ENCODE measurements at places on chromosomes 3 and 15.
A peak's percentile ranks its signal among the peaks of the same experiment; 100 is the strongest.

DNA sequence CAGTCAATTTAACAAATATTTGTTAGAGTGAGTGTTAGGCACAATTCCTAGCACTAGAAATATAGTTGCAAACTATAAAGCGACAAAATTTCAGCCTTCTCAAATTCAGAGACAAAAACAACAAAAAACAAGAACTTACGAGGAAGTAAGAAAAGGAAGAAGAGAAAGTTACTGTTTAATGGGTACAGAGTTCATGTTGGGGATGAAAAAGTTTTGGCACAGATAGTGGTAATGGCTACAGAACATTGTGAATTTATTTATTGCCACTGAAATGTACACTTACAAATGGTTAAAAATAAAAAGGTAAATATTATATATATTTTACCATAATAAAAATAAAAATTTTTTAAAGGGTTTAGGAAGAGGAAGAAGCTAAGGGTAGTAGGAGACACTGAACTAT, 21.3 kb downstream of the CCDC14 start:
- DNase-seq = no peak

DNA sequence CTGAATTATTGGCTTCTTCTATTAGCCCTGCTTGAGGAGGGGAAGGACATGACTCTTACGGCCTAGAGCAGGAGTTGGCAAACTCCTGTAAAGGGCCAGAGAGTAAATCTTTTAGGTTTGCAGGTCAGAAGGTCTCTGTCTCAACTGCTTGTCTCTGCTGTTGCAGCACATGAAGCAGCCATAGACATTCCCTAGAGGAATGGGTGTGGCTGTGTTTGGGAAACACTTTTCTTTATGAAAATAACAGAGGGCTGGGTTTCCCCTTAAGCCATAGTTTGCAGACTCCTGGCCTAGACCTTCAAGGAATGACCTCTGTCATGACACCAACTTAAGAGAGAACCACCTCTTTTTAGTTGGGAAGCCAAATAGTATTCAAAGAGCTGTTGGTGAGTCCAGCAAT, 10.3 kb downstream of the TRAK1 start:
- no peak for DNase-seq

DNA sequence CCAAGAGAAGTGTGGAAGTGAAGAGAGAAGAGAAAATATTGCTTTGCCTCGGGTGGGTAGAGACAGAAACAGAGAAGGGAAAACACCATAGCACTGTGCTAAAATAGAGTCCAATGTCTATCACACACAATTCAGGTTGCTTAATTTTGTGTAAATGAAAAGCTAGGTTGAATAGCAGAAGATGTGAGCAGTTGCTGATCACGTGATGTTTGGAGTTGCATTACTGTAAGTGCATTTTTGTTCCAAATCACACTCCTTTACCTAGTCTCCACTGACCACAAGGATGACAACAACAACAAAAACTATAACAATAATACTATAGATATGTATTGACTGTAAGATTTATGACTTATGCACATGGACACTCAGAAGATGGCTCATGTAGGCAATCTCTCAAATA, 683.2 kb downstream of the AGBL1 start:
- DNase-seq = no peak

DNA sequence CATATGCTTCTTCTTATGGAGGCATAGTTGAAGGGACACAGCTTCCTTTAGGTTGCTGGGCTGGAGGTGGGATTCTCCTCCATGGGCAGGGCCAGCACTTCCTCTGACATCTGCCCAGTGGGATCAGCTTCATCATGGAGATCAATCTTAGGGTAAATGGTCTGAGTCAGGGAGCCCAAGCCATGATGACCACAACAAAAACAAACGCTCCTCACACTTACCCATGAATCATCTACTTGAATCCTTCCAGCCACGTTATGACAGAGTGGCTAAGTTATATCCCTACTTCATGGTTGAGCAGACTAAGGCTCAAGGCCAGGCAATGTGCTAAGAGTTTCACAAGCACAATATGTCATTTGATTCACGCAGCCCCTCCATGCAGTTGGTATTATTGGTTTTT, 87.2 kb upstream of the NMNAT3 start:
- no peak for DNase-seq

DNA sequence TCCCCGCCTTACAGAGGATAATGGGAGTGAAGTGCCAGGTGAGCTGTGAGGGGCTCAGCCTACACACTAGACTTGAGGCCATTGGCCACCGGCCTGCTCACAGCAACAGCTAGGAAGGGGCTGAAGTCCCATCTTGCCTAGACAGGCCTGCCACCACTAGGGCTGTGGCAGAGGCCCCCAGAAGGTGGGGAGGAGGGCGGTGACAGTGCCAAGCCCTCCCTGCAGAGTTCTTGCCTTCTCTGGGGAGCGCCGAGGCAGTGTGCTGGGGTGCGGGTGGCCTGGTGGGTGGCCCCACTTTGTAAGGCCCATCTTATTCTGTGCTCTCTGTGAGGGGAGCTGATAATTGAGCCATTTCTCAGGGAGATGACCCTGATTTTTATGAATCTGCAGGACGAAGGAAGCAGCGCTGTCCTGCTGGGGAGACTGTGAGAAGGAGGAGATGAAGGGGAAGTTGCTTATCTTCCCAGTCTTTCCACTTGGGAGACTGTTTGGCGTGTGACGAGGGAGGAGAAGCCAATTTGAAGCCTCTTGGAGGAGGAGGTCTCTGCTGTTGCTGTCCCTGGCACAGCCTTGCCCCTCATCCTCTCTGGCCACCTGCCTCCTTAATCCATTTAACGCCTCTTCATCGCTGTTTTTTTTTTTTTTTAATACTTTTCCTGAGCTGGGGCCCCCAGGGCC, 104.3 kb downstream of the LINGO1 start:
- DNase-seq = no peak

GRCh38 chr15:28912422-28912821, 26.6 kb downstream of the APBA2 start:
- DNase-seq = no peak

GRCh38 chr15:31277335-31278060, 49.1 kb upstream of the KLF13 start:
- DNase-seq = no peak

- DNase-seq = no peak
Measured at GRCh38 chr3:30629746-30630145, 23.3 kb downstream of the TGFBR2 start.

DNA sequence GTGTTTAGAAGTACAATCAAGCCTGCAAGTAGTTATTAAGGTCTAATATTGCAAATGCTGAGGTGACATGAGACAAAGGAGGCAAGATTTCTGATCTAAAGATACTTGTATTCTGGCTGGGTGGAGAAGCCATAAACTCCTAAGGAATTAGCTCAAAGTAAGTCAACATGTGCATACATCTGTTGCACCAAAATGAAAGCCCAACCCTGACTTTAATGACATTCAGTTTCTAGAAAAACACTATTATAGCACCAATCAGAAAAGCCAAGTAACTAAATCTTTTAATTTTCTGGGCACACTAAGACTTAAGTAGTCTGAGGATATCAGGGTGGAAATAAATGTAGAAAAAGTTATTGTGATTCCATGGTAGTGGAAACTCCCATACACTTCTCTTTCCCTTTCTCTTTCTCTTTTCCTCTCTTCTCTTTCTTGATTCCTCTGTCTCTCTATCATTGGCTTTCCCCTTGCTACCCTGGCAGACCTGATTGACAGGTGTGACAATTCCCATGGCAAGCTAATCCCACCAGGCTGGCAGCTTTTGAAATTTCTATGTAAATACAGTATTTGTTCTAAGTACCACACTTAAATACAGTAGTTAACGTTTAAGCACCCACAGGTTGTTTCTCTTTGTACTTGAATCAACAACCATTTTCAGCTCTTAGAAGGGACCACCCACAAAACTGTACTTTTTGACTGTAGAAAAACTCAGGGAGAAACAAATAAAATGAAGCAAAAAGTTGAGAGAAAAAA, 528.4 kb upstream of the SEMA6D start:
- DNase-seq = peak; percentile 69

DNA sequence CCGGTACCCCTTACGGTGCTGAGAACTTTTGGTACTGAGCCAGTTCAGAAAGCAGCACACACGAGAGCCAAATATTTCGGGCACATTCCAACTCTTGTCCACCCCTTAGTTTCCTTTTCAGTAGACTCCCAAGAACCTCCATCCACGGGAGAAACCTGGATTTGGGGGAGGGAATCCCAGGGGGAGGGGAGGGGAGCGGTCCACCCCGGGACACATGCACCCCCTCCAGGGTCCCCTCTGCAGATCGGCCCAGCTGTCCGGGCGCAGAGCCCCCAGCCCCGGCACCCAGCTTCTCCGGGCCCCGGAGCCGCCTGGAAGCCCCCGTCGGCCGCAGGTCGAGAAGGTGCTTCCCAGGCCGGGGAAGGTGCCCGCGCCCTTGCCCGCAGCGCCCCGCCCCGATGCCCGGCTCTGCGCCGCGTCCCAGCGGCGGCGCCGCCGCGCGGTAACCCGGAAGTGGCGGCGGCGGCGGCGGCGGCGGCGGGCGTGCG, 455 bp upstream of the ABHD17C start:
- DNase-seq = no peak

DNA sequence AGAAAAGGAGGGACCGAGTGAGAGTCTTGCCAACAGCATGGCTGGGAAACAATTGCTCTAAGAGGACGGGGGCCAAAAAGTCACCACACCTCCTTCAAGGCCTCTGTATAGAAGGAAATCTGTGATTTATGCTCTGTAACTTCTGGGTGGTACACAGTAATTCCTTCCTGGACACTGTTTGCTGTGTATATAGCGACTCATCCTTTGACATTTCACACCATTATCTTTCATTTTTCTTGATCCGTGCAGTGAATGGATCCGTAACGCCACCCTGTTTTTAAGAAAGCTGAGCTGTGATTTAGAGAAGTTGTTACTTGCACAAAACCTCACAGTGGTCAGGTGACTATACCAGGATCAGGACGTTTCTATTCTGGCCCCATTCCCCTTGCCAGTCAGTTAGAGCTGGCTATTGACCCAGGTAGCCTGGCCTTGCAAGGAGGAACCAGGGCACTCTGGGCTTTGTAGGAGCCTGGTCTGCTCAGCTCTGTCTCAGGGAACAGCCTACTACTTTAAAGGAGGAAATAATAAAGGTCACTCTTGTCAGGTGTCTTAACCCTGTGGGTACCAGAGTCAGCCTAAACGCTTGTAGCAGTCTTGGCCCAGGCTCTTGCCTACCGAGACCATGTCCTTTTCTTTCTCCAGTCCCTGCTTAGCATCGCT, 86.5 kb upstream of the MYZAP start:
- DNase-seq = no peak

DNA sequence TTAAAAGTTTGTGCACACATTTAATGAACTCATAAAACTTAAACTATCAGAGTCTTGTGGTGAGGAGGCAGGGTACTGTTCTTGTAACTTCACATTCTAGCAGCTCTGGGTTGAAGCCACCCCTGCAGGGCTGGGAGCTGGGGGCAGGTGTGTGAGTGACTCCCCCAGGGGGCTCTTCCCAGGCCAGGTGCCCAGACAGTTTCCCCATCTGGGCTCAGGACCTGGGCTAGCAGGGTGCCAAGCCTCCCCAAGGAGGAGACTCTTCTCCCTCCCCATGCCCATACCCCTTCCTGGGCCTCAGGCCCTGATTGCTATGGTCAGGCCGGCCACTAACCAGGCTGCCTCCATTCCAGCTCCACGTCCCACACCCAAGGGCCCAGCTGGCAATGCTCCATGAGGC, 22.0 kb upstream of the CHCHD6 start:
- no peak for DNase-seq

- DNase-seq = no peak
Measured at GRCh38 chr15:60130398-60130797, 126.3 kb downstream of the FOXB1 start.

DNA sequence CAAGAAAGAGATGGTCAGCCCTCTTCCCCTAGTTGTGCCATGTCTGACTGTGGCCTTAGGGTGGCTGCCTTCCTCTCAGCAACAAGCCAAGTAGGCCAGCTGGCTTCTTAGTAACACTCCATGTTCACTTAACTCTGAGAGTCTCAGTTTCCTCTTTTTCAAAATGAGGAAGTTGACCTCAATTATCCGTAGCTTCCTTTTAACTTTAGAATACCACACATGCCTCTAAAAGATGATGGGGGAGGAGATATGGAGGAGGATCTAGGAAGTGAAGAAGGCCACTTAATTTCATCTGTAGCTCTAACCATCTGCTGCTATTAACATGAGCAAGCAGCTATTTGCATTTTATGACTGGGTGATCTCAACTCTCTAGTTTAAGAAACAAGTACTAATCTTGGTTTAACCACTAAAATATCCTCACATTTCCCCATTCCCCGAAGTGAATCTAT, 32.9 kb downstream of the CD200R1L start:
- DNase-seq = no peak

DNA sequence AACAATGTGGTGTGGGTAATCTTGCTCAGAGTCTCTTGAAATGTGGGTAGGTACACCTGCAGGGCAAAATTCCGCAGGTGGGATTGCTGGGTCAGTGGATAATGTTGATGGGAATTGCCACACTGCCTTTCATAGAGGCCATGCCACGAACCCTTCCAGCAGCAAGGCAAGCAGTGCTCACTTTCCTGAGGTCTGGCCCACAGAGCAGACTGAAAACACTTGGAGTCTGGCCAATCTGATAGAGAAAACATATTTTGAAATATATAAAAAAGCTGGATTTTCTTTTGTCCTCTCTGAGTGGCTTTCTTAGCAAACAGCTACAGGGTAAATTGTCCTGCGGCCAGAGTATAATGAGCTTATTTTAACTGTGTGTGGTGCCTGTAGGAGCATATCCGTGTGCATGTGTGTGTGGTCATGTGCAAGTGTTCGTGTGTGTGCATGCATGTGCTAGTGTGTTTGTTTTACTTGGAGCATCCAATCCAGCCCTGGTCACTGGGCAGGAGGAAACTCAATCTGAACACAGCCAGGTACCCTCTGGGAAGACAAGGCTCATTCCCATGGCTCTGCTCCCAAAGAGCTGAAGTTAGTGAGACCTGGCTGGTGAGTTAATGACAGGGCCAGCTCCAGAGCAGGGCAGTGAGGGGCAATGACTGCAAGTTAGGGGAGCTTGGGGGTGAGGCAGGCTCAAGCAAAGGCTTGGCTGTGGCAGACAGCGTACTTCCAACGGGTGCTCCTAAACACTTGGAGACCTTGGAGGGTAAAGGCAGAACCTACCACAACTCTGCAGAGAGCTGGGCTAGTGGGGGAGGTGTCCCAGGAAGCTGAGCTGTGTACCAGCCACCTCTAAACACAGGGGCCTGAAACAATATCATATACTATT, 91.3 kb downstream of the PLXNA1 start:
- DNase-seq = no peak

- peak; percentile 23 for DNase-seq
Measured at GRCh38 chr3:46449755-46450552, 14.8 kb downstream of the LTF start.

GRCh38 chr3:113272385-113272779, 61.0 kb downstream of the BOC start:
- no peak for DNase-seq

GRCh38 chr3:78736863-78737262, 1030.9 kb downstream of the ROBO1 start:
- DNase-seq = no peak

- DNase-seq = no peak
Measured at GRCh38 chr15:51866751-51867150, 37.3 kb downstream of the TMOD3 start.

GRCh38 chr15:94621736-94622135, 390.4 kb downstream of the MCTP2 start:
- DNase-seq = no peak

- no peak for DNase-seq
Measured at GRCh38 chr3:178950676-178951075, 120.9 kb downstream of the ZMAT3 start.

GRCh38 chr15:68979816-68980215, 34.7 kb upstream of the NOX5 start:
- DNase-seq = no peak
